ENCODE measurements at places on chromosomes 4 and X.

- DNase-seq, result no peak
These were observed 163.4 kb downstream of the PDGFRA start for GRCh38 chr4:54392479-54392878.

- DNase-seq, result no peak
These were observed 148.2 kb downstream of the FAM47B start for GRCh38 chrX:35090801-35091200.

GRCh38 chr4:38873290-38873944 is 5.8 kb downstream of the FAM114A1 start:
- no peak for DNase-seq

DNA sequence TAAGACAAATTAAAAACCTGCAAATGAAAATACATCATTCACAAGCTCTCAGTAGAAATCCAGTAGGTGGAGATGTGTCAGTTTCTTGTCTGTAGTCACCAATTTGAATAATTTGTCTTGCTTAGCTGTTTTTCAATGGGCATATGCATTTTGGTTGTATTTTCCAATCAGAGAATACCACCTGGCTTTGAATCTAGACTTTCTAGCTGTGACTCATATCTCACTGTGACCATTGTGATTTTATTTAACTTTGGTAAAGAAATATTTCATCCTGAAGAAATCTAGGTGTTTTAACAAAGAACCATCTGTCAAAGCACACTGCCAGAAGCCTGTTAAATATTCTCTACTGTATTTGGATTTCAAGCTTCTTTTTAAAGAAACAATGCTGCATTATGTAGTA is 1650.6 kb upstream of the IGFBP7 start:
- no peak for DNase-seq

DNA sequence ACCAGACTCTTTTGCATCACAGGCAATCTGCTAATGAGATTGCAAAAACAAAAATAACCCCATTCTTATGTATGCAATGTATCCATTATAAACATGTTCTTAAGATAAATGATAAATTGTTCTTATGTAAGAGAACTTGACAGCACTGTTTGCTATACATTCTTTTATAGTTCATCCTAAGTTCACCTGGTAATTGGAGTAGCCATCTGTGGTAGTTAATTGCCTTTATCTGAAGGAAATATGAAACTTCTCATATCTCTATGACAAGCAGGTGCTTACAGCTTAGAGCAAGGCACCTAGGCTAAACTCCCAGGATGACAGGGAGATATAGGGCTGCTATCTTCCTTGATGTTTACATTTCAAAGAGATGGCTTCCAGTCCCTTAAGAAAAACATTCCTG is 21.3 kb upstream of the CLCN5 start:
- no peak for DNase-seq

Data from stimulated activated CD4-positive, alpha-beta T cell treated with anti-CD3 and anti-CD28 coated beads, Interleukin-12 subunit alpha, Interleukin-12 subunit beta, amount 100 ng/mL, for 48 hours (primary cell).